NCI-H1930 (cell line): ENCODE measurements at places on chromosomes 12 and 14.

DNA sequence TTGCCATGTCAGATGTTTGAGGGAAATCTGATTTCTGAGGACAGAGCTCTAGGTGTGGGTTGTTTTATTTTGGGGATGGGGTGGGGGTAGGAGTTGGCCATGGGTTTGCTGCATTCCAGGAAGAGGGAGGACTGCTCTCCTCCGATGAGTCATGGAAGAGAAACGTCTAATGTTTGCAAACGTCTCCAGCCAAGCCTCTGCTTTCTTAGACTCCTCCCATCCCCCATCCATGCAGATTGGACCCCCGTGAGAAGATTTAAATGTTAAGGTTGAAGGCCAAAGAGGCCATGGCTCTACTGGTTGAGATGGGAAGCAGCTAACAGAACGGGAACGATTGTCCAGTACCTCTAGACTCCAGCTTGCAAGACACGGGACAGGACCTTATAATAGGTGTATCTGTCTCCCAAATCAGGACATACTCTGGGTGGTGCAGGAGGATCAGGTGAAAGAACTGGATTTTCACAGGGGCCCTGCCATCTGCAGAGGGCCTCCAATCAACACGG, 11.4 kb upstream of the ATP2A2 start:
- DNase-seq: no peak

DNA sequence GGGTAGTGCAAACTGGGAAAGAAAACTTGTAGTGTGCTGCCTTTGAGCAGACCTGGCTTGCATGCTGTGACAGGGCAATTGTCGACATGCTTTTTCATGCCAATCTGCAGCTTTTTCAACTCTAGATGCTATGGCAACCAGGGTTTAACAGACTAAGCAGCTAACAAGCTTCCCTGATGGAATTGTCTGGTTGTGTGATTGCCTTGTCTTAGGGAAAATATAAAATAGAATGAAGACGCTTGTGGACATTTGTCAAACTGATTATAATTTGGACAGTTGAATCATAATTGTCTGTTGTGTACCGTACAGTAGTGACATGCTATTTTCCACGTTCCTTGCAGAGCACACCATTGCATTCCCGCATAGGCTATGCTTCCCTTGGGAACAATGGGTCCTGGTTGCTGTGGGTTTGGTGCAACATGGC, 113.0 kb downstream of the FOXG1 start:
- DNase-seq: peak; percentile 19

- no peak for DNase-seq
Measured at GRCh38 chr12:27861428-27862167, 81.6 kb upstream of the MANSC4 start.

GRCh38 chr12:12032260-12032791, 38.4 kb upstream of the BCL2L14 start:
- no peak for DNase-seq

- no peak for DNase-seq
Measured at GRCh38 chr14:89466944-89467343, 49.9 kb upstream of the FOXN3 start.

GRCh38 chr12:93292731-93293566, 84.8 kb upstream of the NUDT4 start:
- DNase-seq: no peak

GRCh38 chr12:68403296-68403695, 71.1 kb upstream of the MDM1 start:
- no peak for DNase-seq

DNA sequence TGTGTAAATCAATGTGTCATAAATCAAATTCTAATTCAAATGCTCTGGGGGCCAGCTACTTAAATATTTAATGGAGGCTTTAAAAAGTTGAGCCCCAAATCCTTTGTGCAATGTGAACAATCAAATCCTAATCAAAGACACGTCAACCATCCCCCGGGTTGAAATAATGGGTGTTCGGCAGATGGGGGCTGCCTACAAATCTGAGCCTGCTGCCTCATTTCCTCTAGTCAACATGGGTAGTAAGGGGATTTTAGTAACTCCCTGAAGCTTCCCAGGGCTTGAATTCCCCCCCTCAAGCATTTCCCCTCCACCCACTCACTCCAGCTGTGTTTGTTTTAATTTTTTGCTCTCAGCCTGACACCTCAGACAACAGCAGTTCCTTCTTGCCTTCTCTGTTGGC, 37.8 kb downstream of the SRRM4 start:
- no peak for DNase-seq

- no peak for DNase-seq
Measured at GRCh38 chr14:64817631-64818030, 62.1 kb downstream of the SPTB start.

- no peak for DNase-seq
Measured at GRCh38 chr14:24042746-24043145, 9.1 kb upstream of the CARMIL3 start.

DNA sequence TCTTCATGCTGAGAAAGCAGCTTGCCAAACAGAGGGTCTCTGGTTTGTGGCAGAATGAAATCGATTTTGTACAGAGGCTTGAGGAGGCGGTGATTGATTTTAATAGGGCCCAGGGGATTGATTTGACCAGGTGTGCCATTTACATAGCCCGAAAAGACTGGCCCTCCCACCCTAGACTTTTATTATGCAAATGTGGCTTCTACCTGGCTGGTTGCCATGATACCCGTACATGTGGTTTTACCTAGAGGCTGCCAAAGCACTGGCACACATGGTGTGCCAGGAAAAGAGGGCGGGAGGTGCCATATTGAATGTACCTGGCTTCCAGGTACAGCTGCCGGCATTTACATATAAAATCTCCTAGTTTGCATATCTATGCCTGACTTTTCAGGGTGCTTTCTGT, 18.0 kb upstream of the GUCY2C start:
- no peak for DNase-seq

GRCh38 chr12:95506707-95507523, 33.0 kb downstream of the METAP2 start:
- no peak for DNase-seq

GRCh38 chr12:104577581-104577981, 120.8 kb downstream of the CHST11 start:
- no peak for DNase-seq

DNA sequence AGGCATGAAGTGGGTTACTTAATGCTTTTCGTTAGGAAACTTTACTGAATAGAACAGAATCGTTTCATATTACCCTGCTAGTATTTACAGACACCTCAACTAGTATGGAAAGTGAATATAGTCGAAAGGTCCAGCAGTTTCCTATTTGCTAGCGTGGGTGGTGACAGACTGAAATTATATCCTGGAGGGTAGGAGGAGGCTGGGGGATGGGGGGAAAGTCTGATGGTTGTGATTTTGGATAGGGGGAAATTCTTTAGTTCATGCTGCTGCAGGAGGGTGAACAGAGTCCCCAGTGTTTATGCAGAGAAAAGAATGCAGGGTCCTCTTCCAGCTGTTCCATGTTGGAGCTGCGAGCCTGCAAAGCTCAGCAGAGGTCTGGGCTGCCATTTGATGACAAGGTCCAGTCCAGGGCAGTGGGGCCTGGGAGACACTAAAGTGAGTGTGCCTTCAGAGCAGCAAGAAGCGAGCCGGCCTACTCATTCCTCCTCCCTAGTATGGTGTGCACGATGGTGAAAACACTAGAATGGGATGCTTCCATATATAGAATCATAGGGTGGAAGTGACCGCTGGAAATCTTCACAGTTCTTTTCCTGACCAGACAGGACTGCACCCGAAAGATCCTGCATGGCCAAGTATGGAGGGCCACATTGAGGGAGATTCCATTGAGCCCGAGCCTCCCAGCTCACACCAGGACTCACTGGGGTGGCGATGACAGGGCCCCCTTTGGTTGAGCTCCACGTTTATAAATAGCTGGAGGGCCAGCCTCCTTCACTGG, 2.1 kb downstream of the SAMD4A start:
- DNase-seq: no peak

DNA sequence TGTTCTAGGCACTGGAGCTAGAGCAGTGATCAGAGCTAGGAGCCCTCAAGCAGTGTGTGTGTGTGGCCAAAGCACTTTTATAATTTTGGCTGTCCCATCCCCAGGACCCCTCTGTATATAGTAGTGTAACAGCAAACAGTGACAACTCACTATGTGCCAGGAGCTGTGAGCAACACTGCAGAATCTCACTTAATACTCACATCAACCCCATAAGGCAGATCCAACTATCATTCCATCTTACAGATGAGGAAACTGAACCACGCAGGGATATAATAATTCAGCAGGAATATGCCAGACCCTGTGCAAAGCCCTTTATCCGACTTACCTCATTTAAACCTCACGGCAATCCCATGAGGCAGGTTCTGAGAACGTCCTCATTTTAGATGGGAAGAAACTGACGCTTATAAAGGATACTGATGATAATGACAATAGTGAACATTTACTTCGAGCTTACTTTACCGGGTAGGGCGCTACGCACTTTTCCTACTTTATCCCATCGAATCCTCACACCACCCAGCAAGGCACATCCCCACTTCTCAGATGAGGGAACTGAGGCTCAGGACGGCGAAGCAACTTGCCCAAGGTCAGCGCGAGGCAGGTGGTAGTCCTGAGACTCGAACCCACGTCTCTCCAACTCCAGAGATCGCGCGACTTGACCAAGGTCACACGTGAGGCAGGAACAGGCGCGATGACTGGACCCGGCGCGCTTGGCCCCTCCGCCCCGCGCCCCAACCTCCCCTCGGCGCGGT, 687 bp downstream of the RAB35 start:
- peak; percentile 8 for DNase-seq

DNA sequence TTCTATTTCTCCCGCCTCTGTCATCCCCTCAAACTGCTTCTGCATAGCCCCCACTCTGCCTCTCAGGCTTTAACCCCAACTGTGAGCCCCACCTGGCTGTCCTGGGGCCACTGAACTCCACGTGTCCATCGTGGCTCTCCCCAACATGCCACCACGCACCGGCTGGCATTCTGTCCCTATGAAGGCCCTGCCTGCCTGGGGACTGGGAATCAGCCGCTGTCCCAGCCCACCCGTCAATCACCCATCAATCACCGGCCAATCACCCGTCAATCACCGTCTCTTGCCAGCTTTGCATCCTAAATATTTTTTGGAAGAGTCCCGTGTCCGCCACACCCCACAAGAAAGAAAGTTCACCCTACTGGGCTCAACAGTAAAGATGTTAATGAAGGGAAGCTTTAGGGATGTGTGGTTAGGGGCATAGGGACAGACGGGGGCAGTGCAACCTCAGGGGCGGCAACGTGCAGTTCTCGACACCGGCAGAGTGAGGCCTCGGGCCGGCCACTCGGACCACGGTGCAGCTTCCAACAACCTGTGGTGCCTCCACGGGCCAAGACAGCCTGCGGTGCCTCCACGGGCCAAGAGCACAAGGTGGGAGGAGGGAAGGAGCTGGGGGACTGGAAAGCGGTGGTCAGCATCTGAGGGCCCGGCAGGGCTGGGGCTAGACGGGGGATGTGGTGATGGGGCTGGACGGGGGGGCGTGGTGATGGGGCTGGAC, 85.6 kb downstream of the GALNT9 start:
- DNase-seq: peak; percentile 41

DNA sequence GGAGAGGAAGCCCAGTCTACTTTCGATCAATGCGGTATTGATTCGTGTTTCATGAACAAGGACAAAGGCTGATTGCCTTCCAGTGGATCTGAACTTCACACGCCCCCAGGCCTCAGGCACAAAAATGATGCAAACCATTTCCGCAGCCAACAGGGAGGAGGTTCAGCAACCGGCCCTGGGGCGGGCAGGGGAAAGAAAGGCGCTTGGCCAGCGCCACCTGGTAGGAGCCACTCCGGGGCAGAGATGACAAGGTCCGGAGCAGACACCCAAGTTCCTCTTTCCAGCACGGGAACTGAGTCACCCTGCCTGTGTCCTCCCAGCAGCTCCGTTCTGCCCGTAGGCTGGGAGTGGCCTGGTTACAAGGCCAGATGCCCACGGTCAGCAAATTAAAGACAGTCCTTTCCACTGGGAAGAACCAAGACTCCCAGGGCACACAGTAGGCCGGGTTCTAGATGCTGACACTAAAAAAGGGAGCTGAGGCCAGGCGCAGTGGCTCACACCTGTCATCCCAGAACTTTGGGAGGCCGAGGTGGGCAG, 136.3 kb downstream of the SCARB1 start:
- no peak for DNase-seq

DNA sequence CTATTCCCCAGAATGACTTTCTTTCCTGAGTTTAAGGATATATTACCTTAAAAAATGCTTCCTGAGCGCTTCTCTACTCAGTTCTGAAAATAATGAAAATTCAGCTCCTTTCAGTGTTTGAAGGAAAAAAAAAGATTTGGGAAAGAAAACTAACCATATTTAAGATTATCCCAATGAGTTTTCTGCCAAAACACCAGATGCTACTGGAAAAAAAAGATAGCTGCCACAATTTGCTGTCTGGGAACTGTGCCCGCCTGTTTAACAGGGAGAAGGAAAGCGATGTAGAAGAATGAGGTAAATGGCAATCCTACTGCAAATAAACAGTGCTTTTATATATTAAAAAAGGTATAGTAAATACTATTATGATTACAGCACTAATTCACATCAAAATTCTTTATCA, 367.6 kb upstream of the PRICKLE1 start:
- DNase-seq: no peak

DNA sequence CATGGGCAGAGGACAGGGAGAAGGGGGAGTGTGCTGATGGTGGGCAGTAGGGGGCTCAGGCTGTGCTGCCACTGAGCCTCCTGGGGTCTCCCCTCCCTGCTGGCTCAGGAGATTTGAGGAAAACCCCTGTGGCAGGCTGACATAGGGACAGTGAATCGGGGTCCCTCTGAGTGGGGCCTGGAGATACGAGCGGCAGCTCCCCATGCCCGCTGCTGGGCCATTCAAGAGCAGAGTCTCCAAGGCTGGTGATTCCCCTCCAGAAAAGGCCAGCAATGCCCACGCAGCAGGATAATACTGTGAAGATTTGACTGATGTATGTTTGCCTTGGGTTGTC, 288.7 kb upstream of the SFSWAP start:
- no peak for DNase-seq

- DNase-seq: no peak
Measured at GRCh38 chr12:52063981-52064649, 5.7 kb upstream of the ATG101 start.

GRCh38 chr14:22210906-22211305, 378.1 kb downstream of the DAD1 start:
- no peak for DNase-seq
